NCI-H446 treated with DMSO at 0.1 percent for 48 hours (cell line): ENCODE measurements at places on chromosomes 11 and 22.

DNA sequence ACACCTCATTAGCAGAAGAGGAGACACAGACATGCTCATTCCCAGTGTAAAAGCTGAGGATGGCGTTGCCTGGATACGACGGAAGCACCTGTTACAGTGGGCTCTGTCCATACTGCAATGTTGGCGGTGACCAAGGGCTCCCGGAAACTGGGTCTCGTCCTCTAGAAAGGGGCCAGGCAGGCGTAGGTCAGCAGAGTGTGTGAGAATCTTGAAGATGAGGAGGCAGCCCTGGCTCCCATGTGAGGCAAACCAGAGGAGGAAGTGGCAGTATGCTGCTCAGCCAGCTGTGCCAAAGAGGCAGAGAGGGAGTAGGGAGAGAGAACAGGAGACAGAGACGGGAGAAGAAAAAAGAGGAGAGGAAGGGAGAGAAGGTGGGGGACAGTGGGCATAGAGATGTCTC lies 10.3 kb downstream of the LTO1 start:
- DNase-seq: no peak

DNA sequence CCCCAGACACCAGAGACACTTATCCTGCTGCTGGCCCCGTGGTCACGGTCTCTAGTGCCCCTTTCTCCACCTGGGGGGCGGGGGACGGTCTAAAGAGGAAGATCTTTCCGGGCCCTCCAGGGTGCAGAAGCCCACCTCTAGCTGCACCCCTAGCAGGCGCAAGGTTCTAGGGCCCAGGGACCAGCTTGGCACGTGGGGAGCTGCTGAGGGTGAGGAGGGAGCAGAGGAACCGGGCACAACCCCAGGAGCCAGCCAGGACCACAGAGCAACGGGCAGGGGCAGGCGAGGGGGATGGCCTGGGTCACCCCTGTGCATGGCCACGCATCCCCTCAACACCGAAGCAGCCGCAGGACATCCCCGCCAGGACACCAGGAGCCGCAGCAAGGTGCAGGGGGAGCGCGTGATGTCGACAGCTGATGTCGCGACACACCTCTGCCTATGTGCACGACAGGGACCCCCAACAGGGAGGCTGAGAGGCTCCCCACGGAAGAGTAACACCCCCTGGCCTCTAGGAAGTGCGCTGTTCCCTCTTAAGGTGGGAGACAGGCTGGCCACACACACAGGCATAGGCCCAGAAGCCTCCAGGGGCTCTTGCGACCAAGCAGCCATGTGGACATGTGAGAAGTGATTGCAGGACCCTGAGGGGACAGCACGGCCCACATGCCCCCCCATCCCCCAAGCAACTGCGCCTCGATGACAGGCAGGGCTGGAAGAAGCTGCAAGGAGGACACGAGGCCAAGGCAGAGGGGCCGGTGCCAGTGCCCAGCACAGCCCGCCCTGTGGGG lies 5.1 kb downstream of the LRFN4 start:
- DNase-seq: no peak

GRCh38 chr11:101866619-101867491 lies 48.0 kb upstream of the CEP126 start:
- DNase-seq: no peak

- DNase-seq: no peak
These were observed 104.7 kb upstream of the E2F8 start for GRCh38 chr11:19345519-19345847.

DNA sequence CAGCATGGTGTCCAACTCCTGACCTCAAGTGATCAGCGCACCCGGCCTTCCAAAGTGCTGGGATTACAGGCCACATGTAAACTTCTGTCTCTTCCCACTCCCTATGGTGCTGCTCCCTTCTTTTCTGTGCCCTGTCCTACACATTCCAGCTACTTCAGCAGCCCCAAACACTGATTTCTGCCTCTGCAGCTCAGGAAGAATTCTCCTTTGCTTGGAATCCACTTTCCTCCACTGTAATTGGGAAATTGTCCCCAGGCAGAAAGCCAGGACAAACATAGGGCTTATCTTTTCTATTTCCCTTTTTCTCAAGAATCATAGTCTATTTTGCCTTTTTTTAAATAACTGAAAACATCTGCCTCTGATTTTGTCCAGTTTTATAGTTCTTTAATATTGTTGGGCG lies 21.3 kb upstream of the DRG1 start:
- DNase-seq: no peak

DNA sequence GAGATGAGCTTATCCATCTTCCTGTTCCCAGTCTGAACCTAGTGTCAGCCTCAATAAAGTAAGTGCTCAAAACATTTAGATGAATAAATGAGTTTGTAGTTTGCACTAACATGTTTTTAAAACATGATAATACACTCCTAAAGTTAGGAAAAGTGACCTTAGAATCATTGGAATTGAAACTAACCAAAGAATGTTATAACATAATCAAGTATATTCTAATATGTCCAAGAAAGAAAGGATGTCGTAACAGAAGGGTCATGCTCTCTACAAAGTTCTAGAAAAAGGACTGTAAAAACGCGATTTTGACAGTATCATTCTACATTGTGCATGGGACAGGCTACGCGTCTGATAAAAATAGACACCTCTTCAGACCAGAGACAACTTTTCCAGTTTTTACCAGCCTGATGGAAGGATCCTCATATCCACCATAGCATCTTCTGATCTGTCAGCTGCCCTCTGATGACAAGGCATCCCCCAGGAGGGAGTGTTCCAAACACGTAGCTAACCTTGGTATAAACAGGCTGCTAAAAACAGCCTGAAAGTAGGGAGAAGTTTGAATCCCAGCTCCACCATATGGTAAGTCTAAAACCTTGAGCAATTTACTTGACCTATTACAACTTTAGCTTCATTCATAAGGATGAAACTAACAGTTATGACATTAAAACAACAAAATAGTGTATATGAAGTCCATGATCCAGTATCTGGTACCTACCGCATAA lies 30.2 kb downstream of the CLMP start:
- no peak for DNase-seq

DNA sequence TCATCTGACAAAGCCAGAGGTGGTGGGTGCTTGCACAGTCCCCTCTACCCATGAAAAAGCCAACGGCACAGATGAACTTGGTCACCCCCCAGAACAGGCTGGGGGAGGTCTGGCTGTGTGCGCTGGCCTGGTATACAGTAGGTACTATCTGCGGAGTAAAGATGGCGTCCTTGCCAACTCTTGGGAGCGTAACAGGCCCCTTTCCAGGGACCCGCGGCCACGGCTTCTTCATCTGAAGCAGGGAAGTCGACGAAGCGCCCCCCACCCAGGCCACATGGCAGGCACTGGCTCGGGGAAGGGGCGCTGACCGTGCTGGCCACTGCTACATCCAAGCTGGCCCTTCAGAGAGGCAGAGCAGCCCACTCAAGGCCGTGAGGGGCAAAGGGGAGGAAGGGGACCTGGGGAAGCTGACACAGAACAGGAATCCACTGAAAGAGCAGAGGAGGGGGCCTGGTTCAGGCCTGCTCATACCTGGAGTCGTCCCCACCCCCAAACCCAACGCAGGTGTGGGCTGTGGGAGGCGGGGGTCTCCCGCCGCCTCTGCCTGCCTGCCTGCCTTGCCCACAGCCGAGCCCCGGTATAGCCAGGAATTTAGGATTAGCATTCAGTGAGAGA lies 75.7 kb downstream of the CELSR1 start:
- DNase-seq: no peak

- DNase-seq: no peak
These were observed 7.0 kb downstream of the SEPTIN3 start for GRCh38 chr22:41976070-41976901.

DNA sequence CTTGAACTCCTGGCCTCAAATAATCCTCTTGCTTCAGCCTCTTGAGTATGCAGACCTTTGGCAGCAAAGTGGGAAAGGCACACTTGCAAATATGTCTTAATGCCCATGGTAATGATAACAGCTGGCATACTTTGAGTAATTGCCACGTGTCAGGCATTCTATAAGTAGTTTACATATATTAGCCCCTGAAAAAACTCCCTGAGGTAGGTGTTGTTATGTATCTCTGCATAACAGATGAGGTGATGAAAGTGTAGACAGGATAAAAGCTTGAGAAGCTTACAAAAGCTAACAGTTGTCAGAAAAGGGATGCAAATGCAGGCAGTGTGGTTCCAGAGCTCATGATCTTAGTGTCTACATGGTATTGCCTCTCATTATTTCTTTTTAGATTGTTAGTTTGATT lies 291.1 kb upstream of the C11orf87 start:
- DNase-seq: no peak
